ENCODE measurements at places on chromosomes 3 and 15.

DNA sequence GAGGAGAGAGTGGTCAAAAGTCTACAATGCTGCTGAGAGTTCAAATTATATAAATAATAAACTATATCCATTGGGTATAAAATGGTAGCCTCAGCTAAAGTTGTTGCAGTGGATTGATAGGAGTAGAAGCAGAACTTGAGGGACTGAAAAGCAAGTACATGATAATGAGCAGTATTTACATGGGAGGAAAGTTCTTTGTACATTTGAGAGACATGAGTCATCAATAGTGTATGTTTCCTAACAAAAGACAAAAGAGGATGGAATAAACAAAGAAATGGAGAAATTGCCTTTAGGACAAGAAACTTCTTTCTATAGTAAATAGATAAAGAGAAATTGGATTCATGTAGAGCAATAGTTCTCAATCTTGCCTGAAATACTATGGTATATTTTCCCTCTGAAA lies 110.0 kb upstream of the PLSCR5 start:
- no peak for DNase-seq

DNA sequence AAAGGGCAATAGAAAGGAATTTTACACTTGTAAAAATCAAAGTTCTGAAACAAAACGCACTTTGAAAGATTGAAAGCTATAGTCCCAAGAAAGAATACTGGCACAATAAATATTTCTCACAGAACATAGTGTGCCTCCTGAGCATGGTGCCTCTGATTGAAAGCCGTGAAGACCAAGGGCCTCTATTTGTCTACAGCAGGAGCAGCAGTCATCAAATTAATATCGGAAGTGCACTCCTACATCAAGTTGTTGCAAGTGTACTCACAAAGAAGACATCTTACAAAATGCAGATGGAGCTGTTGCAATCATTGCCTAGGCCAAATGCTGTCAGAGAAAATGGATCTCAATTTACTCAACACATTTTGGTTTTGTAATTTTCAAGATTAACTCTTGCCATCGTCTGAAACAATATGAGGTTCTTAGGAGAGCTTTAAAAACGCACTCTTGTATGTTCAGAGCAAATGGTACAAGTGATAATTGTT lies 9.2 kb upstream of the WDR49 start:
- no peak for DNase-seq

DNA sequence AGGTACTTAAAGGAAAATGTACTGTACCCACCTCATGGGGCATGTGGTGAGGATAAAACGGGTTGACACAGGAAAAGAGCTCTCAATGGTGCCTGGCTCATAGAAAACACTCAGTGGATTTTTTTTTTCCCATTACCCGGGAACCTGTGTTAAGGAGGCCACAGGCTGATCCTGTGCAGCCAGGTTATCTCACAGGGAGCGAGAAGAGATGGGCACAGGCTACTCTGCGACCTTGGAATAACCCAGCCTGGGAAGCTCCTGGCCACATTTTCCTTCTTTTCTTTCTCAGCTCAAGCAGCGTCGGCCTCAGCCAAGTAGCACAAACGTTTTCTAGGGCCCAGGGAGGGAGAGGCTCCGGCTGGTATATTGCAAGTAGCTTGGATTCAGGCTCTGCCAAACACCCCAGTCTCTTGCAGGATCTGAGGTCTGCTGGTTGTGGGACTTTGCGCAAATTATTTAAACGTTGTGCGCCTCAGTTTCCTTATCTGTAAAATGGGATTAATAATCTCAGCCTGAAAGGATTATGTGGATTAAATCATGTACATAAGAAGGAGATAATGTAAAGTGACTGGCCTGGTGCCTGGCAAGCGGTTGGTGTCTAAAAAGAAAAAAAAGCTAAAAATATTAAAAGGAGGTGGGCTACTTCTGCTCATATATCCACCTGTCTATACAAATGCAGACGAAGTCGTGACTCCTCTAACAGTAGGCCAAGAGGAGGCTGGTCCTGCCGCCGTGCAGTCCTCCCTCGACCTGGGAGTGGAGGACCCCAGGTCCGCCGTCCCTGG lies 2.2 kb downstream of the FURIN start:
- no peak for DNase-seq

- no peak for DNase-seq
Measured at GRCh38 chr3:175417426-175417825, 558.3 kb downstream of the NAALADL2 start.

GRCh38 chr3:157111518-157111917 lies 48.4 kb downstream of the CCNL1 start:
- DNase-seq, result no peak

DNA sequence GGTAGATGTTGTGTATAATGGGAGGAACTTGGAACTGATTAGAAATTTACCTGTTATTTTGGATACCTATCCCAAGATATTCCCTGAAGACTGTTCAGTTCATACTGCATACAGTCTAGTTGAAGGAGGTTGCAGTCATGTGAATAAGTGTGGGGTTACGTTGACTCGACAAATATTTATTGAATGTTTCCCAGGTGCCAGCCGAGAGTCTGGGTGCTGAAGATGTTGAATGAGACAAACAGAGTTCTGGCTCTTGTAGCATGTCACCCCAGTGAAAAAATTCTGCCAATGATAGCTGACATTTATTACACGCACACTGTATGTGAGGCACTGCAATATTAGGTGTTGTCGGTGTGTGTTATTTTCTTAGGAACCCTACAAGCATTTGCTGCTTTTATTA lies 176.0 kb downstream of the KCNMB2 start:
- no peak for DNase-seq

DNA sequence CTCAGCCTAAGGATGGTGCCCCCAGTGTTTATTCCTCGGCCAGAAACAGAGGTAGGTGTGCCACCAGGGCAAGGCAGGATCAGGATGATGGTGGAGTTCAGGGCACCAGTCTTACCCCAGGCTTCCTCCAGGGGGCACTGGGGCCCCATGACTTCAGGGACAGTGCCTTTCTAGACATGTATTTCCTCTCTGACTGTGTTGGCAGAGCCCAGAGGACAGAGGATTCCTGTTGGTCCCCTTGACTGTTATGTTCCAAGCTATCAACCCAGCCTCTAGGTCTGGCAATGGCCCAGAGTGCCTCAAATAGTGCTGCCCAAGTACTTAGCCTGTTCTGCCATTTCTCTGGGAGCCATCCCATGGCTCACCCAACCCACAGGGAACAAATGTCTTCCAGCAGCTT lies 2.8 kb downstream of the HEMK1 start:
- DNase-seq, result no peak

GRCh38 chr3:112587336-112587735 lies 25.5 kb downstream of the SLC35A5 start:
- DNase-seq, result no peak

DNA sequence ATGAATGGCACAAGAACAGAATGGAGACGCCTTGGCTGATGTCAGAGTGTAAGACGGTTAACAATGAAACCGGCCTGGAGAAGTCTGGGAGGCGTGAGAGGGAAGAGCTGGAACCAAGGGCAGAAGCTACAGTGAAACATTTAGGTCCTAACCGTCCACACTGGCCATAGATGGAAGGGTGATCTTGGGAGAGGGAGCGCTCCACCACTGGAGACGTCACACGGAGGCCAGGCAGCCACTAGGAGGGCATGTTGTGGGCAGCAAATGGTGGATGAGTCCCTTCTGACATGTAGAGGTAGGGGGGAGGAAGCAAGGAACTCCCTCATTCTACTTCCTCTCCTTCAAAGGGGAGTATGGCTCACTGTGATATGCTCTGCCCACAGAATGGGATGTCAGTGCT lies 23.8 kb downstream of the FEM1B start:
- DNase-seq, result no peak

GRCh38 chr3:104206925-104207324 lies 1159.8 kb upstream of the ALCAM start:
- no peak for DNase-seq

DNA sequence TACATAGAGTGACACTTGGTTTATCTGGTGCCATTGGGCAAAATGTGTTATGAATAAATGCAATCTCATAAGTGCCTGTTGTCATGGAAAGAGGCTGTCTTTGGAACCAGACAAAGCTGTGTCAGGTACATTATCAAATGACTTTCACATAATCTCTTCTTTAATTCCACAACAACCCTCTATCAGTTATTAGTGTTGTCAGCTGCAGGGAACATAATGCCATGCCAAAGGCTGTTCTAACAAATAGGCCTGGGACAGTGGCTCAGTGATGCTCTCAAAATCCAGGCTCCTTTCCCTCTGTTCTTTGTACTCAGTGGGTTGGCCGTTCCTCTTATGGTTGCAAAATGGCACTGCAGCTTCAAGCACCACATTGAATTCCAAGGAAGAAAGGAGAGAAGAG lies 91.8 kb downstream of the ADAMTSL3 start:
- no peak for DNase-seq

- DNase-seq, result no peak
Measured at GRCh38 chr3:22632536-22632935, 570.6 kb upstream of the UBE2E2 start.

- no peak for DNase-seq
Measured at GRCh38 chr3:71217640-71218222, 365.8 kb downstream of the FOXP1 start.

DNA sequence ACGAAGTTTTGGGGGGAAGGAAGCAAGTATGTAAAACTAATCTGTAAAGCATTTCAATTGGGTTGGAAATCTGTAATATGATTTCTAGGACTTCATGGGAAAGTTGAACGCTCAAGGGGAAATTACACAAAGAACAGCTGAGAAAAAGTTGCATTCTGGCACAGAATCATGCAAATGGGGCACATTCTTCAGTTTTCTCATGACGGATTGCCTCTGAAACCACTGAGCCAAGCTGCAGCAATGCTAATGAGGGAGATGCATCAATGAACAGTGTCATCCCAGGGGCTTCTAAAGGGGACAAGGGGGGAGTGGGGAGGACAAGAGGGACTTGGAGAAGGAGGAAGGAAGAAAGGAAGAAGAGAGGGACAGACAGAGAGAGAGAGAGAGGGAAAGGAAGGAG lies 291.4 kb upstream of the ATP11B start:
- no peak for DNase-seq

DNA sequence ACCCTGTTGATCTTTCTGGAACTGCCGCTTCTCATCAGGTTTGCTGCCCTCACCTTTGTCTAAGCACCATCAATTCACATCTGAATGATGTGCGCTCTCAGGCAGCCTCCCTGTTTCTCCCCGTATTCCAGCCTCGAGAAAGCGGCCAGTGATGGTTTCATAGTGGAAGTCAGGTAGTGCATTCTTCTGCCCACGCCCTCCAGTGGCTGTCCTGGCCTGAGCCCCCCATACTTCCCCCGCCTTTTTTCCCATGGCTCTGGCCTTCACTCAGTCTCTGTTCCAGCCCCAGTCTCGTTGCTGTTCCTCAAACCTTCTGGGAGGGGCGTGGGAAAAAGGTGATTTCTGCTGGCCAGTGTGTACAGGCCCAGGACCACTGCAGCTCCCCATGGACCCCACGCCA lies 101.3 kb downstream of the ASB7 start:
- no peak for DNase-seq

- DNase-seq, result no peak
Measured at GRCh38 chr3:26058901-26059321, 269.0 kb downstream of the OXSM start.

DNA sequence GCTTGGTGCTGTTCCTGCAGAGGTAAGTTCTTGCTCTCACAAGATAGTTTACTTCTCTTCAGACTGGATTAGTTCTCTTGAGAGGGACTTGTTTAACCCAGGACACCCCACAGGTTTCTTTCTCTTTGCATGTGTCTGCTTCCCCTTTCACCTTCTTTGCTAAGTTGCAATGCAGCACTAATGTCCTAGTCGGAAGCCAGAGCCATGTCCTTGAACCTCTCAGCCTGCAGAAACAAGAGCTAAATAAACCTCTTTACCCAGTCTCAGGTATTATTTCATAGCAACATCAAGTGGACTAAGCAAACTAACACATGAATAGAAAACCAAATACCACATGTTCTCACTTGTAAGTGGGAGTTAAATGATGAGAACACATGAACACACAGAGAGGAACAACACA lies 915.2 kb downstream of the NSUN3 start:
- no peak for DNase-seq

DNA sequence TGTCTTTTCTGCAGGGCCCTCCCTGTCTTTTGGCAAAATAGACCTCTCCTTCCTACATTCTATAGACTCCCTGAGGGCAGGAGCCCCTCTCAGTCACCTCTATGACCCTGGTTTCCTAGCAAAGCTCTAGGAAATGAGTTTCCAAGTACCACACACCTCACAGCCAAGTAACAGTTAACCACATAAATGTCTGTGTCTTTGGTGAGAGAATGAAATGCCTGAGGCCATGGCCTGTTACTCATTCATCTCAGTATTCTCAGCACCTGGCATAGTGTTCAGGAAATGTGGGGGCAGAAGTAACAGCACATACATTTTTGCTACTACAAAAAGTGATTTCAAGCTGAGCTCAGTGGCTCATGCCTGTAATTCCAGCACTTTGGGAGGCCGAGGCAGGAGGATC lies 21.0 kb downstream of the RFT1 start:
- no peak for DNase-seq

DNA sequence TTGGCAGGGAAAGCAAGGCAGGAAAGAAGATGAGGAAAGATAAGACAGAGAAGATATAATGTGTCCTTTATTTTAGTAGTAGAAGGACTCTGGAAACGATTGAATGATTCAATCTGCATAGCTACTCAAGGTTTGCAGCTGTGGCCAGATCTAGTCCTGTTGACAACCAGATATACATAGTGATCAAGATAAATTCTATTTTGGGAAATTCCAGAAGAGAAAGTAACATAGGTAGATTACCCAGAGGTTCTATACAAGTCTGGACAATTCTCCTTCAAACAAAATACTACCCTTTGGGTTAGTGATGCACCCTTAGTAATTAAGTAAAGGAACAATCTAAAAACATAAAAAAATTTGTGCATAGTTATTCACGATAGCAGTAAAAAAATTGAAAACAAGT lies 9.4 kb downstream of the TERC start:
- no peak for DNase-seq

DNA sequence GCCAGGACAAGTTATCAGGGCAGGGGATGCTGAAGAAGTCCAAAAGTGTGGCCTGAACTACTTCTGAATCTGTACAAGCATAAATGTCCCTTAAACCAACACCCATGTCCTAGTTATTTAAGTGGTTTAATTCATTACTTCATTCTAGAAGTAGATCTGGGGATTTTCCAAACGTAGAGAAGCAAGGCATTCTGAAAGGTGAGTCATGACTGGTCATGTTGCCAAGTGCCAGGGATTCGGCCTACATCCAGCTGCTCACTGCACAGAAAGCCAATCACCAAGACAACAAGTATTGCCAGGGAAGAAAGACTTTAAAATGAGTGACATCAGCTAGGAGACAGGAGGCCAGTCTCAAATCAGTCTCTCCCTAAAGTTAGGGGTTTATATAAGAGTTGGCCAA lies 396.6 kb downstream of the GABRB3 start:
- DNase-seq, result no peak

DNA sequence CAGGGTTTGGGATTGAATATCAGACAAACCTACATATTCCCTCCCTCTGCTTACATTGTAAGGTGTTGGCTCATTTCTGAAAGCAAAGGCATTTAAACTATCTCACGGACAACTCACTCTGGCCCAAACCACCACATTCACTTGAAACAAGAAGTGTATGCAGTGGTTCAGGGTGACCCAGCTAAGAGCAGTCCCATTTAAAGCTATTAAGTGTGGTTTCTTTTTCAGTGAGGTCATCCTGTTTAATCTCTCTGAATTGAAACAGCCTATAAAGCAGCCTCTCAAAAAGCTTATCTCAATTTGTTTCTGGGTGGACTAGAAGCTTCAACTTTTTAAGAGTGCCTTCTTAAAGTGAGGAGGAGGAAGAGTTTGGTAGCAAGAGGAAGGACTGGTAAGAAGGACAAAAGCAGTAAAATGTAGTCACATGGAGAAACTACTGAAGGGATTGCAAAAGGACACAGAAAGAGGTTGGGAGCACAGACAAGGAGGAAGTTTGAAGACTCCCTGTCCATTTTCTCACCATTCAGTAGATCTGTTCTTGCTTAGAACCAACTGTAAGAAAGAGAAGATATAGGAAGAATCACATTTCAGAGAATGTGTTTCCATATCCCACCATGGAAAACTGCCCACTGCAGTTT lies 151.6 kb downstream of the TMCO5A start:
- no peak for DNase-seq

Measured in SIG-M5 (cell line).